ENCODE measurements at places on chromosomes 11 and 22.

DNA sequence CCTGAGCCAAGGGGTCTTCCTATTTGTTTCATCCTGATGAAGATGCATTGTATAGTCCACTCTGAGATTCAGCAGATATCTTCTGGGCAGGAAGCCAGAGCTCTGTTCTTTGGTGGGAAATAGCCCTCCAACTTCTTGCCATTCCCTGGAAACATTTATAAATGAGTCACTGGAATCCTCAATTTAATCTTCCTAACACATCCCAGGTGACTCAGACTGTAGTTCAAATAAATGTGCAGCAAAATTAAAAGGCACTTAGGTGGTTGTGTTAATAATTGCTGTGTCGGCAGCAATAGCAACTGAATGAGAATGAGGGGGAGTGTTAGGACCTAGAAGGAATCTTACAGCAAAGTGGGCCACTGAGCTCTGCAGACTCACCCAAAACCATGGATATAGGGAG is 108.6 kb downstream of the INSC start:
- DNase-seq, result no peak

GRCh38 chr11:11995601-11996000 is 12.8 kb downstream of the DKK3 start:
- DNase-seq, result no peak

DNA sequence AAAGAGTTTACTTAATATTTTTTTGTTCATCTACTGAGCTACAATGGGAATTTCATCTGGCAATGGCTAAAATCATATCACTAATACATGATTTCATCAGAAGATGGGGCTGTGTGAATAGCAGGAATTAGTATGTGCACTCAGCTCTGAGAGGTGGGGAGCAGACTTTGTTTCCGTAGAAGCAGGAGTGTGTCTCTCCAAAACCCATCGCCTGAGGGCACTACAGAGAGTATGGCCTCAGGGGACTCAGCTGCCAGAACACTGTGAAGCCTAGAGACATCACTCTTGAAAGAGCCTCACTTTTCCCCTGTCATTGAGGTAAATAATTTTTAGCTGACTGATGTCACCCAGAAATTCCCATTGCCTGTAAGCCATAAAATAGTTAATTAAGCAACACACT is 261.4 kb upstream of the ISX start:
- no peak for DNase-seq

- no peak for DNase-seq
These were observed 58.8 kb downstream of the ENDOD1 start for GRCh38 chr11:95148406-95148805.

Measured in stimulated activated CD4-positive, alpha-beta T cell treated with anti-CD3 and anti-CD28 coated beads, TNF-alpha, amount 100 ng/mL, for 4 hours (primary cell).